ENCODE measurements at places on chromosomes 4 and X.

DNA sequence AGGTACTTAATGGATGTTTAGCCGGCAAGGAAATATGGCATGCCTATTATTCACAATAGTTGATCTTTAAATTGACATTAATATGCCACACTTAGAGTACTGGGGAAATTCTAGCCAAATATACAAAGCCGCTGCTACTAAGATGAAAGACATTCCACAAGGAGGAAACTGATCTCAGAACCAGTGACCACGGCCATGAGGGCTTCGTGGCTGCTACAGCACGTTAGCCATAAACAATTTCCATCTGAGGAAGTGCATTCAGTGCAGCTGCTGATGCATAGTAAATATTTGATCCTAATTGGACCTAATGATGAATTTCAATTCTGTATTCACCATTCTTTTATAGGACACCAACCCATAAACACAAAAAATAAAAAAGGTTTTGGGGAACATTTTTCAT lies 59.1 kb downstream of the SORBS2 start:
- DNase-seq = no peak

- DNase-seq = no peak
These were observed 996.1 kb upstream of the PABPC4L start for GRCh38 chr4:135197641-135198040.

- DNase-seq = peak; percentile 6
These were observed 98.2 kb downstream of the MAPK10 start for GRCh38 chr4:86261636-86262035.

- no peak for DNase-seq
These were observed 1594.7 kb downstream of the TECRL start for GRCh38 chr4:62814510-62815047.

DNA sequence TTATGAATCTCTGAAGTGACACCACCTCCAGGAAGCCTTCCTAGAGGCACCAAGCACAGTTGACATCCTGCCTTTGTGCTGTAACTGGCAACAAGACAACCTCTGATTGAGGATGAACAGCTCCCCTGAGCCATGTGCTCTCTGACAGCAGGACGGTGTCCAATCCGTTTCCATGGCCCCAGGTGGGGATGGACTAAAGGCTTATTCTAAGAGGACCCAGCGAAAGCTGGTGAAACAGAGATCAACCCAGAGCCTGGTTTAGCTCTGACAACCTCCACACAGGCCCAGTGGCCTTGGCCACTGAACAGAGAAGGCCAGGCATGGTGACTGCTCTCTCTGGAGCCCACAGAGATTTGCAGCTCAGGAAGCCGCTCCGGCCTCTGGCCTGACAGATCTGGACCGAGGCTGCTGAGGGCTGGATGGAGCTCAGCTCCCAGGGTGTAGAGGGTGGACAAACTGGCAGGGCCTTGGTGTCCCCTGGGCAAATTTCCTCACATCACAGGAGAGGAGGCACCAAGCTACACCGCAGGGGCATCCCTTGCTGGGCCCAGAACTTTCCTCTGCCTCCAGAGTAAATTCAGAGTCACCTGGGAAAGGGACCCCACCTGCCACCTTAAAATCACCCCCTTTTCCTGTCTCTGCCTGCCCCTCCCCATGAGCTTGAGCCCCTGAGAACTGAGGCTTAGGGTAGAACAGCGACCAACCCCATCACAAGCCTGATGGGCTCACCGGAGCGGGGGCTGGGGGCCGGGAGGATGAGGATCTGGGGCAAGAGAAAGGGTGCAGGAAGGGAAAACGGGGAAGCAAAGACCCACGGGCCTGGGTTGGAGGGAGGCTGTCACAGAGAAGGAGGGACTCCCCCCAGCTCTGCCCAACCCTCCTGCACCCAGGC lies 40.2 kb downstream of the HMX1 start:
- DNase-seq = no peak

Data from astrocyte of the cerebellum (primary cell).